ENCODE measurements at places on chromosomes 2 and 18.

GRCh38 chr18:12852566-12853315, 31.3 kb downstream of the PTPN2 start:
- DNase-seq: no peak

GRCh38 chr2:195367809-195368208, 289.2 kb upstream of the SLC39A10 start:
- no peak for DNase-seq

- DNase-seq: no peak
Observed at GRCh38 chr18:58915006-58915799, 50.5 kb downstream of the ZNF532 start.

DNA sequence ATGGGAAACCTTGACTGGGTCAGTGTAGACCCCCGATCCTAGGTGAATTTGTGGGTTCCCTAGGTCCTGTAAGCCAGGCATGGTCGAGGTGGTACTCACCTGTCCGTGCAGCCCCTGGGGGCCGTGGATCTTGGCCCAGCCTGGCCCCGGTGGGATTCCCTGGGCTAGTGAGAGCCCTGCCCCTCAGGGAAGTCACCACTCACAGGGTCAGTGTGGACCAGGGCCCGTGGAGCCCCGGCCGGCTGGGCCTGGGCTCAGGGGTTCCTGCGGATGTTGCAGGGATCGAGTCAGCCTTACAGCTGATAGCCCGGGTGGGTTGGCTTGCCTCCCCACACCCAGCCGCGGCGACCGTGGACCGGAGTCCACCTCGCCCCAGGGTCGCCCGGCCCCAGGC, 528 bp downstream of the ATG9A start:
- DNase-seq: no peak

GRCh38 chr2:145360129-145360790, 840.3 kb upstream of the ZEB2 start:
- DNase-seq: no peak

Data from iris pigment epithelial cell (primary cell).